Central memory CD4-positive, alpha-beta T cell (primary cell): ENCODE measurements at places on chromosomes 3 and 15.
A peak's percentile ranks its signal among the peaks of the same experiment; 100 is the strongest.

GRCh38 chr15:70154718-70155347, 57.1 kb upstream of the TLE3 start:
- DNase-seq: no peak

DNA sequence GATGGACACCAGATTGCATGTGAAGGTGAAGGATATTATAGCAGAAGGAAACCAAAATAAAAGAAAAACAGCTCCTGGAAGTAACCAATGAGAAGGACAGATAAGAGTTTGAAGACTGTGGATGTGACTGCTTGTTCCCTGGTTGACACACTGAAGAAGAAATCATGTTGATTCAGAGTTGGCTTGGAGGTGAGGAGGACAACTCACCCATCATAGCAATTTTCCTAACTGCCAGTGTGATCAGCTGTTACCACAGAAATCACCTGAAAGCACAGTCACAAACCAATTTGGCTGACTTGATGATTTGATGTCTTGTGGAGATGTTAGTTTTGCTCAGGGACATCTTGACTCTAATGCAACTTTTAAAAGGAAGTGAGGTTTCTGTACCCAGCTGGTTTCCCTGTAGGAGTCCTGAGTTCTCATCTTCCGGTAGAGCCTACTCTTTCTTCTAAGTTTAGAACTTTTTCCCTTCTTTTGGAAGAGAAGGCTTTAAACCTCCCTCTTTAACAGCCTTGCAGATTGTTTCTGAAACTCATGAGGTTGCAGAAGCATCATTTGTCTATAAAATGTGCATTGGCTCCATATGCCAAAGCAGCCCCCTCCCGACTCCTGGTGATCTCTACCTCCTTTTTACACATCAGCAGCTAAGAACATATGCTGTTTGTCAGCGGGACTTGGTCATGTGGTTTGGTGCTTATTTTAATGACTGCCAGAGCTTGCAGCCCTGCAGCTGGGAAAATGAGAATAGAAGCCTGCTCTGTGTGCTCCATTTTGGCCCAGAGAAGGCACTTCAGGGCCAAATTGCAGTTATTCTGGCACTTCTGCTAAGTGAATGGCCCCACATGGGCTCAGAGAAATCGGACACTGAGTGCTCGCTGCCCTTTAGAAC, 10.3 kb downstream of the ATG7 start:
- no peak for DNase-seq

DNA sequence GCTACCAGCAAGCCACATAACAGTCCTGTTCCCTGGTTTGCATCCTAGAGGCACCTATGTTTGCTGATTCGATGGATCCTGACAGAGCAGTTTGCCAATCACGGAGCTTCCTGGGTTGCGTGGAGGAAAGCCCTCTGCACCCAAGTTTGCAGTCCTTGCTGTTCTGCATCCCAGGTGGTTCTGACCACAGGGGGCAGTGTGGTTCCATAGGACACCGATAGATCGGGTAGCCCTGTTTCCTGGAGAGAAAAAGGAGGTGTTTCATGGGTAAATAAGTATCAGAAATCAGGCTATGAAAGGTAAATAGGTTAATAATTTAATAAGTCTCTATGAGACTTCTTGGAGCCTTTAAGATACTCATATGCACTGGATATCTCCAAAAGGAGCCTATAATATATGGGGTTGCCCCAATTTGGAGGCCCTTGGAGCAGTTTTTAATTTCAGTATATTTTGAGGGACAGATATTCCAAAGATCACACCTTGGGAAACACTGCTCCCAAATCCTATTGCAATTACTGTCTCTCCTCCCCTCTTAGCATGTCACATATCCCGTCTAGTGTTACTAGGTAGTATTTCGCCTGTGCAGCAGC, 194.6 kb upstream of the TPM1 start:
- no peak for DNase-seq

GRCh38 chr3:72786668-72787067, 61.6 kb downstream of the SHQ1 start:
- DNase-seq: no peak

- no peak for DNase-seq
Observed at GRCh38 chr15:84879088-84879780, 5.2 kb upstream of the SLC28A1 start.

DNA sequence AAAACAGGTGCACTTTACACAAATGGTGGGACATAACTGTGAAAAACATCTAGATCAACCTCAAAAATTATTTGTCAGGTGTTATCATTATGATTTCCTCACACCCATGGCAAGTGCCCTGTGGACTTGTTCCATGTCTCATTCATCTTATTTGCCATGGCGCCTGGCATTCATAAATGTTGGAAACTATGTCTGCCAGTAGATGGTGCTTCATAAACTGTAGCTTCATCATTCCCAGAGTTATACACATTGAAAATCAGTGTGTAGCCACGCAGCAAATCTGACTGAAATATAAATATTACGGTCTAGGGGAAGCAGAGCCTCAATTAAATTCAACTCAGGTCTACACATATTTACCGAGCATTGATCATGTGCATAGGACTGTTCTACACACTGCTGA, 90.7 kb downstream of the IMPG2 start:
- no peak for DNase-seq

DNA sequence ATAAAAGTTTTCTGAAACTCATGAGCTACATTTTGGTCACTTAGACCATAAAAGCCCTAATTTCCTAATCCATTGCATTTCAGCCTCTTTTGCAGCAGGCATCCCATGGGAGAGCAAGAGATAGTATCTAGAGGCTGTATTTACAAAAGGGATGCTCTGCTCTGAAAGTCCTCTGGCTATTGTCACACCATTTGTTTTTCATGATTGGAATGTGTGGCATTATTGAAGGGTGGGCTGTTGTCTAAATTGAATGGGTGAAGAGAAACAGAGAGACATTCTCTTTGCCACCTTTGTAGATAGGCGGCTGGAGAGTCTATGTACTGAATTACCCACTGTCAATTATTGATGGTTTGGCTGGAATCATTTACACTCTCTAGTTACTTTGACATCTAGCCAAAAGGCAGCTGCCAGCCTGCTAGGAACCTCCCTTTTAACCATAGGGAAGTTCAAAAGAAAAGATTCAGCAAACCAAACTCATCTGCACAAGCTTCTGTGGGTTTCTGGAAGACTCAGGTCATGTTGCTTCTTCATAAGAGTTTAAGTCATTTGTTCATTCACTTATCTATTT, 89.8 kb upstream of the RARB start:
- no peak for DNase-seq

DNA sequence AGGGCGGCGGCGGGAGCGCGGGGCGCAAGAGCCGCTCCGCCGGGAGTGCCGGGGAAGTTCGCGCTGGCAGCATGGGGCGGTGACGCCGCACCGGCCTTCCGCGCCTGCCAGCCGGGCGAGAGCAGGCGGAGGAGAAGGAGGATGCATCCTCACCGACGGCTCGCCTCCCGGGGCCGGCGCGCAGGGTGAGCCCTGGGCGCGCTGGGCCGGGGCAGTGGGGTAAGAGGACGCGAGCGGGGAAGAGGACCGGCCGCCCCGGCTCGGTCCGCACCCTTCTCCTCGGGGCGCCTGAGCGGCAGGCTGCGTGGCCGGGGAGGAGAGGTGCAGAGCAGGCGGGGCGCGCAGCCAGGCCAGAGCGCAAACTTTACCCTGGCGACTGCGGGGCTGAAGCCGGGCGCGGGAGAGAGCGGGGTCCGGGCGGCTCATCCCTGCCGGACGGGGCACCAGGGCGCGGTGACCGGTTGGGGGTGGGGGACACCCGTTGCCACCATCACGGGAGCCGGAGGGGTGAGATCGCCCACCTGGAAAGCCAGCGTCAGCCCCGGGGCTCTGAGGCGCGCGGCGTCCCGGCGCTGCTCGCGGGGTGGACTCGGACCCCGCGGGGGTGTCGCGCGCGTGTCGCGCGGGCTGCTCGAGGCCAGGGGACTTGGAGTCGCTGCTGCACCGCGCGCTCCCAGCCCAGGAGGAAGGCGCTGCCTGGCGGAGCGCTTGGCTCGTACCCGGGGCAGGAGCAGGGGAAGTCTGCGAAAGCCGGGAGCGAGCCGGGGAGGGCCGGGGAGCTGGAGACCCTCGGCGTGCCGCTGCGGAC, 542 bp downstream of the GABRA5 start:
- DNase-seq: no peak

- DNase-seq: no peak
Observed at GRCh38 chr3:51712963-51713362, 6.1 kb downstream of the GRM2 start.

- DNase-seq: no peak
Observed at GRCh38 chr15:76502678-76503077, 166.1 kb downstream of the ISL2 start.

- DNase-seq: no peak
Observed at GRCh38 chr15:66505430-66505811, 295 bp downstream of the ZWILCH start.

DNA sequence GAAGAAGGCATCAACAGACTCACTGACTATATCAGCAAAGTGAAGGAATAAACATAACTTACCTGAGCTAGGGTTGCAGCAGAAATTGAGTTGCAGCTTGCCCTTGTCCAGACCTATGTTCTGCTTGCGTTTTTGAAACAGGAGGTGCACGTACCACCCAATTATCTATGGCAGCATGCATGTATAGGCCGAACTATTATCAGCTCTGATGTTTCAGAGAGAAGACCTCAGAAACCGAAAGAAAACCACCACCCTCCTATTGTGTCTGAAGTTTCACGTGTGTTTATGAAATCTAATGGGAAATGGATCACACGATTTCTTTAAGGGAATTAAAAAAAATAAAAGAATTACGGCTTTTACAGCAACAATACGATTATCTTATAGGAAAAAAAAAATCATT, 17.8 kb downstream of the LMOD3 start:
- no peak for DNase-seq

GRCh38 chr3:37891227-37891626, 29.5 kb downstream of the CTDSPL start:
- DNase-seq: no peak

DNA sequence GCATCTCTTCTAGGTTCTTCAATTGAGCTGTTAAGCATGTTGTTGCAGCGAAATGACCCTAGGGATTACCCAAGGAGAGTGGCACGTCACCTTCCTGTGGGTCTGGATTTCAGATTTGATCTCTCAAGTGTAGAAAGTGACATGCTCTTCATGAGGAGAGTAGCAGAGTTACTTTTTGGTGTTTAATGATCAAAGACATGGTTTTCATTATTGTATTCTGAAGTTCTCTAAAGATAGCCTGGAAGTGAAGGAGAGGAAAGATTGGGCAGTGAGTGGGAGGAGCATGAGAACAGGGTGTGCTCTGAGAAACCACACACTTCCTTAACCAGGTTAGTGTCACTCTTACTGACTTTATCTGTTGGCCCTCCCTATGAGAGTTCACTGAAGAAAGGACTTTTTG, 153.6 kb downstream of the AKAP13 start:
- peak; percentile 12 for DNase-seq

- no peak for DNase-seq
Observed at GRCh38 chr3:184786280-184786941, 25.6 kb upstream of the VPS8 start.

DNA sequence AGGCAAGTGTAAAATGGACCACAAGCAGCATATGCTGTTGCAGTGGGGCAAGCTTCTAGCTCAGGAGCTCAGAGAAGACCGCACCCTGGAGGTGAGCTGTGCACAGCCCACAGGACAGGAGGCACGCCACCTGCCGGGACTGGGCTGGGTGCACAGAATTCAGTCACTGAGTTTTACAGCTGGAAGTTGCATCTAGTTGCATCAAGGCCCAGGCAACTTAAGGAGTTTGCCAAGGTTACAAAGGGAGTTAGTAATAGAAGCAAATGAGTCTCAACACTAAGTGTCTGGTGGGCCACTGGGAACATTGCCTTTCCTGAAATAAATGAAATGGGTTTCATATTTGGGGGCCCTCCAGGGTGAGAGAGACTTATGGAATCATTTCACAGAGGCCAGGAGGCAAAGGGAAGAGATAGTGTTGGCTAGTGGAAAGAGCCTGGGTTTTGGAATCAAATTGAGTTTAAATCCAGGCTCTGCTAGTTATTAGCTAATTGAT, 36.0 kb upstream of the TIMP4 start:
- no peak for DNase-seq

DNA sequence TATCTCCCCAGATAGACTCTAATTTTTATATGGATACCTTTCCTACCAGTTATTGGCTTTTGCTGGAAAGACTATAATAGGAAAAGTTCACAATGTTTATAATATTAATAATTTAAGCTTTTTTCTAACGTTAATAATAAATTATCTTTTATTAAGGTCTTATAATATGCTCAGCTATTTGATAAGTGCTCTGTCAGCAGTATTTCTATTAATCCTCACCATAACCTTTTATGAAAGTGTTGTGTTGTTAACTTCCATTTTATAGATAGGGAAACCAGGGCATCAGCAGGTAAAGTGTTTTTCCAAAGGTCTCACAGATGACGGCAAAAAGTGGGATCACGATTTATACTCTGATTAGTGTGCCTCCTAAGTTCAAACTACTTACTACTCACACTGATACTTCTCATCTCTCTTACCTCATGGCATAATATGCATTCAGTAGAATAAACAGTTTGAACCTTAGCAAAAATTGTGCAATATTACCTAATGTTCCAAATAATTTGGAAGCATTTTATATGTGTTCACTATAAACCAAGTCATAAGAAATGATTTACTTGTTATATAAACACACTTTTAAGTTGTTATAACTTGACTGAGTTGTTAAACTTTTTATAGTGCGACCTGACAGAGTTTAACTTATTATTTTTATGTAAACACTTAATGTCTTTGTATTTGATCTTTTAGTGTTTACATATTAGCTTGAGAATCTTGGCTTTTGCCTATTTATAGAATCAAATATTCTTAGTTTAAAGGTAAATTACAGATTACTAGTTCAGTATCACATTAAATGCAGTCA, 274.9 kb upstream of the DCBLD2 start:
- DNase-seq: no peak

- DNase-seq: no peak
Observed at GRCh38 chr3:61699622-61700021, 138.3 kb downstream of the PTPRG start.

GRCh38 chr3:169759256-169759655, 5.6 kb downstream of the TERC start:
- DNase-seq: peak; percentile 19

GRCh38 chr3:180704532-180704931, 25.2 kb upstream of the CCDC39 start:
- DNase-seq: no peak

- no peak for DNase-seq
Observed at GRCh38 chr3:129263161-129263910, 13.9 kb downstream of the COPG1 start.
